ENCODE measurements at places on chromosomes 2 and 18.

GRCh38 chr2:227180770-227181169 lies 16.3 kb downstream of the COL4A3 start:
- DNase-seq, result no peak

DNA sequence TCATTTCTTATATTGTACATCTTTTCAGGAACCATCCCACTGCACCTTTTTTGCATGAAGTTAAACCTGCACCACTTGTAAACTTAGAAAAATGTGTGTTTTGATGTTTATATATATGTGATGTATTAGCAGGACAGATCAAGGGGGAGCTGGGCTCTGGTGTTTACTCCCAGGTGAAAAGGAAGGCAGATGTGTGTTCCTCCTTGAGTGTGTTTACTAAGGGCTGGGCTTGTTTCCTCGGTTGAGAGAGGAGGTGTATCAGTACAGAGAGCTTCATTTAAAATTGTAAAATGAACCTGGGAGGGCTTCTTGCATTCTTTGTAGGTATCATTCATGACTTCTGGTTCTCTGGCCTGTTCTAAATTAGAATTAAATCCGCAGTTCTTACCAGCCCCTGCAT lies 14.8 kb downstream of the LPIN1 start:
- DNase-seq, result no peak

GRCh38 chr2:42844366-42844765 lies 52.0 kb upstream of the HAAO start:
- DNase-seq, result no peak

DNA sequence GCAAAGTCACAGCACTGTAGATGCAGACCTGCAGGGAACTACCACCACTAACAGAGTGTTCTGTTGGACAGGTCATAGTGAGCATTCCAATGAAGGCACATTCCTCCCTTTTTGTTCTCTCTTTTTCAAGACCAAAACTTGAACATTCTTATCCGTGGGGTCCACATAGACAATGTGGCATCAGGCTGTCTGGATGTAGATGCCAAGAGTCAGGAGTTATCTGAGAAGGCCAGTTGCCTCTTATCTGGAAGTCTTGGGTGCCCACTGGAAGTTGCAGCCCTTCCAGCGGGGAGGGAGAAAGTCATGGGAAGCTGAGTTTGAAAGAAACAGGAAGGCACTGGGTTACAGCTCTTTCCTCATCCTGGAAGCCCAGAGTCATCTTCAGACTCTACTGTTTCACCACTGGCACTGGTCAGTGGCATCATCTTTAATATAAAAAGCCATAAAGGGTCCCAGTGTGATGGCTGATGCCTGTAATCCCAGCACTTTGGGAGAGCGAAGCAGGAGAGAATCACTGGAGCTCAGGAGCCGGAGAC lies 61.4 kb downstream of the FAM161A start:
- no peak for DNase-seq

DNA sequence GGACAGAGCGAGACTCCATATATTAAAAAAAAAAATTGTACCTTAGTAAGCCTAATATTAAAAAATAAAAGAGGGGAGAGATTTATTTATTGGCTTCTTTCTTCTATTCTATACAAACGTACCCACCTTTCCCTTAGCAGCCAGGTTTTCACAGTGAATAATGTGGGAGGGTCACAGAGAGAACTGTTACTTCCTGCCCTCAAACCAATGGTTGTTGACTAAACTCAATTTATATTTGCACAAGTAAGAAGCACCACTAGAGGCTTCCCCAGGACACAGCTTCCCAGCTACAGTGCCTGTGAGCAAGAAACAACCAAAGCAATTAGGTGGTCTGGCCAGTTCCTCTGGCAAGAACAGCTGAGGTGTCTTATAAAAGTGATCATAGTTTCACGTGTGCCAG lies 28.9 kb upstream of the GALR1 start:
- no peak for DNase-seq

GRCh38 chr2:190791976-190792575 lies 88.5 kb upstream of the GLS start:
- DNase-seq, result no peak

DNA sequence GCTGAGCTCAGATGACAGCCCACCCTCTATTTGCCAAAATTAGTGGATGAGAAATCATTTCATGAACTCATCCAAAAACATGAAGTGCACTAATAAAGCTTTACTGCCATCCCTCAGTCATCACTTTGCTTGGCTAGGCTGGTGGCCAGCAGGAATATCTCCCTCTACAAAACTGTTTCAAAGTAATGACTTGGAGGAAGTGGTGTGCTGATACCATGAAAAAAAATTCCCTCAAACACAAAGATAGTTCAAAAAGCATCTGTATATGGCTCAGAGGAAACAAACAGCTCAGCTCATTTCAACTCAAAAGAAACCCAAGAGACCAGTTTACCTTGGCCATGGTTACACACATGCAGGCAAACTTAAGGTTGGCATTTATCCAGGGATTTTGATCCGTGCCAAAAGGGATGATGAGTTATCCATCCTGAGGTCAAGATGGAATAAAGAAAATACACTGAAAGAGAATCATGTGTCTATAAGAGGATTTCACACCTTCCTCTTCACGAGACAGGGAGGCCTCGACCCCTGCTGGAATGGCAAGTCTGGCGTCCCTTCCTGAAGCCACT lies 18.4 kb upstream of the WIPF1 start:
- no peak for DNase-seq

DNA sequence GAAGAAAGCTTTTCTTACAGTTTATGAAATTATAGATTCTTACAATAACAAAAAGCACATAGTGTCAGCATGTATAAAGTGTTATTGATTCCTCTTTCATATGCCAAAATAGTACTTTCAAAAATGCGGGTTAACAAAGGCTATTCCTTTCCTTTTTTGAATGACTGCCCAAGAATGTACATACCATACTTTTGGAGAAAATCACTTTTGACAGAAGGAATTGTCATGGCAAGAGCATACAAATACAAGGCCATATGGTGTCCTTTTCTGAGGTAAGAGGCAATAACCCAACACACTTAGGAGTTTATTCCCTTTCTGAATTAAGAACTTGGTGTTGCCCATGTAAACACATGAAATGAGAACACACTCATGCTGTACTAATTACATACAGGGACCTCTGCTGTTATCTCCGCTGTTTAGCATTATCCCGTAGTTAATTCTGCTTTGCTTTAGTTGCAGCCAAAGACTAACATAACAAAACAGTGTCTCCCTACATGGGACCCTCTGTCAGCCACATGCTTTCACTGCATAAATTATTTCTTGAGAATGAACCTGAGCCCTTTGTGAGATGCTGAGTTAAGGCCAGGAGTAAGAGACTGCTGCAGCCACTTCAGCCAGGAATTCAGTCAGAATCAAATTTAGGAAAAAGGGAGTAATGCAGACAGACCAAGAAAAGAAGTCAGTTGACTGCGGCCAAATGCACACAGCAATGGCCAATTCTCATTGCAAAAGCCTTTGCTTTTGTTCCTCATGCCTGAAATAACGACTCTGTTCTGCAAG lies 67.0 kb downstream of the CDH2 start:
- no peak for DNase-seq
